ENCODE measurements at places on chromosomes 13 and 19. TPM values are rescaled to one million over a fixed set of nuclear protein-coding genes. Genes with fewer than 3 reads are reported as not detected.

FAM216B gene
- total RNA-seq, result not detected

PRR12 gene
- 41.7 TPM for total RNA-seq

MISP gene
- total RNA-seq, result not detected

ZNF667 gene
- total RNA-seq, result 4.1 TPM

DNA sequence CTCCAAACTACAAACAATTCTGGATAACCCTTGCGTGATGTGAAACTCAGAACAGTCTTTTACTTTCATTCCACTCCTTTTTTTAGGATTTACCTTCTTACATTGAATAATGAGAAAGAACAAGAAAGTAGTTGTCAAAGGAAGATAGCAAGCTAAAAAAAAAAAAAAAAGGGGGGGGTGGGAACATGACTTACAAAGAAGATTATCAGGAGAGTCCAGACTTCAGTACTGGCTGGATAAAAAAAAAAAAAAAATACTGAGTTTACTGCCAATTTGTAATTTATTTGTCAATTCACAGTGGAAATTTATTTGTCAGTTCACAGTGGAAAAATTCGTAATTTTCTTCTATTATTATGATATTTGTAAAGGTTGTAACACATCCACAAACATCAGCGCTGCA, 792.4 kb upstream of the SLITRK5 start:
- H3K4me1 ChIP-seq, result no peaks in the 10 kb centered on the region
- H3K27me3 ChIP-seq, result no peaks in the 10 kb centered on the region
- no peak overlapping the region for H3K27ac ChIP-seq
- DNase-seq, result no peak
- no peak overlapping the region for H3K4me3 ChIP-seq
- no peaks in the 10 kb centered on the region for H3K36me3 ChIP-seq

- no peaks in the 10 kb centered on the region for H3K36me3 ChIP-seq
- H3K27ac ChIP-seq, result no peak overlapping the region
- H3K27me3 ChIP-seq, result peaks cover 5% of the 10 kb centered on the region
- H3K4me1 ChIP-seq, result no peaks in the 10 kb centered on the region
- no peak overlapping the region for H3K4me3 ChIP-seq
- DNase-seq, result no peak
These were observed 126.3 kb upstream of the SLC7A1 start for GRCh38 chr13:29721766-29722165.

DNA sequence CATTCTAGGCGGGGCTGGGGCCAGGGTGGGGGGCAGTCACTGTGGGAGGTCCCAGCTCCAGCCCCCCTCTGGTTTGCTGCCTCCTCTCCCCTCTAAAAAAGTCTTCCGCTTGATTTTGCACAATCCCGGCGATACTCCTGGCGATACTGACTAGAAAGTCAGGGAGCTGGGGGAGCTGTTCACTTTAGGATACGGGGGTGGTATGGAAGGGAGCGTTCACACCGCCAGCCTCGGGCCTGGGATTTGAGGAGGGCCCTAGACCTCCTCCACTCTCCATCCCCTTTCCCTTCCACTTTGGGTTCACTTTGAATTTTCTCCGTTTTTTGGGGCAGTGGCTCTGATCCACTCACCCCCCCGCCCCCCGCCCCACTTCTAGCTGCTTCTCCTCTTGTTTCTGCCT, 35.0 kb downstream of the KEAP1 start:
- H3K4me1 ChIP-seq, result no peaks in the 10 kb centered on the region
- no peak for DNase-seq
- no peaks in the 10 kb centered on the region for H3K36me3 ChIP-seq
- no peak overlapping the region for H3K27ac ChIP-seq

DNA sequence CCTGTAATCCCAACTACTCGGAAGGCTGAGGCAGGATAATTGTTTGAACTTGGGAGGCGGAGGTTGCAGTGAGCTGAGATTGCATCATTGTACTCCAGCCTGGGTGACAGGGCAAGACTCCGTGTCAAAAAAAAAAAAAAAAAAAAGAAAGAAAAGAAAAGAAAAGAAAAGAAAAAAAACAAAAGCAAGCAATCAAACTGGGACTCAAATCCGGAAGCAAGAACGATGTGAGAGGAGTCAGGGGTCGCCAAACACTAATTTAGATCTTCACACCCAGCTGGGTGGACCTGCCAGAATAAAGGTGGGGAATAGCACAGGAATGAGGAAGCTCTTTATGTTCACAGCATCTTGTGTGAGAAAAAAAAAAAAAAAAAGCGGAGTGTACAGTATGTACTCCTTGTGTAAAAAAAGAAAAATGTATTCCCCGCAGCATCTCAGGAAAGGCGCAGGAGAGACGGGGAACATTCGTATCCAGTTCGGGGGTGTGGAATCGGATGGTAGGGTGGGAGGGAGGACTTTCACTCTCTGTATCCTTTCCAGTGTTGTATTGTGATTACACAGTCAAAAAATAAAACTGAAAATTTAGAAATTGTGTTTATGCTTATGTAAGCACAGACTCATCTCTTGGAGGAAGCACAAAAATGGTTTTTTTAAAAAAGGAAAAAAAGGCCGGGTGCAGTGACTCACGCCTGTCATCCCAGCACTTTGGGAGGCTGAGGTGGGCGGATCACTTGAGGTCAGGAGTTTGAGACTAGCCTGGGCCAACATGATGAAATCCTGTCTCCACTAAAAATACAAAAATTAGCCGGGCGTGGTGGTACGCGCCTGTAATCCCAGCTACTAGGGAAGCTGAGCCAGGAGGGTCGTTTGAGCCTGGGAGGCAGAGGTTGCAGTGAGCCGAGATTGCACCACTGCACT, 7.6 kb downstream of the DNAJB1 start:
- H3K27me3 ChIP-seq, result no peaks in the 10 kb centered on the region
- H3K36me3 ChIP-seq, result peaks cover 18% of the 10 kb centered on the region

- peaks cover 5% of the 10 kb centered on the region for H3K36me3 ChIP-seq
- peak; percentile 83 for DNase-seq
- H3K27me3 ChIP-seq, result no peaks in the 10 kb centered on the region
- H3K4me3 ChIP-seq, result peak overlapping the region; percentile 49
- peaks cover 68% of the 10 kb centered on the region for H3K4me1 ChIP-seq
These were observed 2.6 kb upstream of the JUNB start for GRCh38 chr19:12788682-12789097.

GRCh38 chr13:63308549-63309165, 1893.0 kb upstream of the PCDH20 start:
- H3K27ac ChIP-seq, result no peak overlapping the region
- H3K36me3 ChIP-seq, result no peaks in the 10 kb centered on the region
- no peak for DNase-seq
- no peaks in the 10 kb centered on the region for H3K4me1 ChIP-seq
- no peak overlapping the region for H3K4me3 ChIP-seq
